ENCODE measurements at places on chromosomes 6 and 20.

- no peak for DNase-seq
Measured at GRCh38 chr20:53068241-53068640, 96.1 kb downstream of the TSHZ2 start.

GRCh38 chr6:32176476-32177182, 745 bp upstream of the AGPAT1 start:
- DNase-seq, result no peak

DNA sequence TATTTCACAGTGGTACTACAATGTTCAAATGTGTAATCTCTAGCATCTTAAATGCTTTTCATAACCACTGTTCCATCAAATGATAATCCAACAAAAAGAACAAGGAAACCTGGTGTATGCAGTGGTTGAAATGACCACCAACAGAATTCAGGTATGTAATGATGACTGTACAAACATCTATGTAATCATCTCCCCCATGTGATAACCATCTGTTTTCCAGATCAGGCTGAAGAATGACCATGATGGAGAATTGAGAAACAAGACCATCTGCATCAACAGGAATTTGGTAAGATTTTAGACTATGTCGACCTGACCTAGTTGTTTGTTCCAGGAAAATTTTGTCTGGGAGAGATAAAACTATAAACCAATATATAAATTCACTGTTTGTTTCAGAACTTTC, 81.3 kb upstream of the ASCC3 start:
- no peak for DNase-seq

DNA sequence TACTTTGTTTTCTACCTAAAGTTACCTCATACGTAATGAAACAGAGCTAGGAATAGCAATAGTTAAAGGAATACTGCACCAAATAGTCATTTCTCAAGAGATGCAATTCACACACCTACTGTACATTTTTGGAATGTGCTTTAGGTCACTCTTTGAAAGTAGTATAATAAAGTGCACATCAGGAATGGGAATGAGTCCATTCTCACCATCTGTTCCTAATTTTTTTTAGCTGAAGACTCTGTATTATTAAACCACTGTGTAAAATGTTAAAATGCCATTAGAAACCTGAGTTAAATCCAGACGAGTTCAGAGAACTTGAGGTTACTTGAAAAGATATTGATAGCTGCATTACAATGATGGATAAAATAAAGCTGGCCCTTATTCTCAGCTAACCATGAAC, 51.9 kb upstream of the EPHA7 start:
- DNase-seq, result no peak

- no peak for DNase-seq
Measured at GRCh38 chr6:94045099-94045829, 625.9 kb upstream of the EPHA7 start.

- DNase-seq, result no peak
Measured at GRCh38 chr6:36555750-36556252, 8.5 kb upstream of the STK38 start.

DNA sequence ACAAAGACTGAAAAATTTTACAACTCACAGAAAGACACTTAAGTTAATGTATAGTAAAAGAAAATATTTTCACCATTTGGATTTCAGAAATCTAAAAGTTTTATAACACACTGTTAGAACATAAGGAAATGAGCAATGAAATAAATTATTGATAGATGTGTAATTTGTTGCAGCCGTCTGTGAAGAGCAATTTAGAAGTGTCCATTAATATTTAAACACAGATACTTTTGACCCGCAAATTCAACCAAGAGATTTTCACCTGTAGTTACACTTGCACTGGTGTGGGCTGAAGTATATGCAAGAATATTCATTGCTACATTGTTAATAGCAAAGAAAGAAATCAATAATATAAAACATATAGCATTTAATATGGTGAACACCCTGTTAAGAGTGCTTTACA, 14.6 kb upstream of the SLC17A3 start:
- no peak for DNase-seq

- DNase-seq, result peak; percentile 32
Measured at GRCh38 chr6:166512567-166512966, 73.9 kb downstream of the RAMACL start.

- no peak for DNase-seq
Measured at GRCh38 chr20:17438436-17439039, 92.6 kb downstream of the BFSP1 start.

DNA sequence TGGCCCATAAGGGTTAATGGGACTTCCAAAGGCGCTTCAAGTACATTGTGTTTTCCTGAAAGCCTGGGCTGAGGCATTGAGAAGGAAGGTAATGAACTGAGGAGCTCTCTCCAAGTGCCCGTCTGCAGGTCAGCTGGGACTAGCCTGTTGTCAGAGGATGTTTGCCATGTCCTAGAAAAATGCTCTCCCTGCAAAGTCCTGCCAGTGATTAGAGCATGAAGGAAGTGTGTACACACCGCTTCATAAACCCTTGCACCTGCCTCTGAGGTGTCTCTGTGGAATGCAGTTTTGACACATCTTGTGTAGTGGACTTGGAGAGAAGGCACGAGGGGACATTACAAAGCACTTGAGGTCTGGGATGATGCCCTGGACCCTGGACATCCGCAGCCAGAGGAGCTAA, 506.7 kb downstream of the KIF16B start:
- DNase-seq, result no peak

- DNase-seq, result no peak
Measured at GRCh38 chr6:82441047-82441855, 77.6 kb downstream of the TPBG start.

DNA sequence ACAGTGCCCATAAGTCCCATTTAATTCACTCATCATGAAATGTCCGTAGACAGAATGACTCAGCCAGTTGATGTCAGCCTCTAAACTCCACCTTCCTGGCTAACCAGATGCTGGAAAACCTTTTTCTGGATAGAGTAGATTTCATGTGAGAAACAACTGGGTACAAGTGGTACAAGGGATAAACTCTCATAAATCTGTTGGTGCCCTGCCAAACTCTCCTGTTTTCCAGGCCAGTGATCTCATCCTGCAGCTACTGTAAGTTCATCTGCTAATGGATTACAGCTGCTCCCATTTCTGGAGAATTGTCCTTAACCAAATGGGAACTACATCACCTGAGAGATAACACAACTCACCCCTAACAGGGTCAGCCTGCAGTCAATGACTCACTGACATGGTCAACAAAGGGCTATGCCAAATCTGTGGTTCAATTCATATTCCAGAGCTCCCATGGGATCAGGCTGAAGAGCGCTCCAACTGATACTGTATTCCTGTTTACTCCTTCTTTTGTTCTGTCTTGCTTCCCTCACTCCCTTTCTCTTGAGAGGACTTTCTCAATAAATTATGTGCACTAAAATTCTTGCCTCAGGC, 210.1 kb upstream of the HDDC2 start:
- DNase-seq, result no peak

- DNase-seq, result no peak
Measured at GRCh38 chr20:52142757-52143156, 48.8 kb downstream of the ZFP64 start.

GRCh38 chr6:159716247-159717096, 10.8 kb upstream of the WTAP start:
- no peak for DNase-seq

DNA sequence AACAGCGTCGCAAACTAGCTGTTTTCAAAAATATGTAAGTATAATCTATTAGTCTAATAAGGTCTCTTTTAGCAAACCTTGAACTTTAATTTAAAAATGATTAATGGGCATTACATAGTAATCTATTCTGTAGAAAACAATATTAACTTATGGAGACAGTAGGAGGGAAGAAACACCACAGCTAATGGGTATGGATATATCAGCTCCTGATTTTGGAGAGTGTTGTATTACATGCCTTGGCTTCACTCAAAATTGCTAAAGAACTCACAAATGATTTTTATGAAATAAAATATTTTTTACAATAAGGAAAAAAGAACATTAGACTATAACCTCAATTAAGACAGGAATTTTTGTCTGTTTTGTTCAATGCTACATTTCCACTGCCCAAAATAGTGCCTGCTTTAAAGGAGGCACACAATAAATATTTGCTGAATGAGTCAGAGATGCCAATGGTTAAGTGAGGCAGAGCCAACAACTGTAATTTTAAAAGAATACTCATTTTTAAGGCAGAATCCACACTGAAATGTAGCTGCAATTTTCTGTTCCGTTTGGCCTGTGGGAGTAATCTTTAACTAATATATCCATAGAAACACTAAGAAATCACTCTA, 15.7 kb downstream of the ATG5 start:
- DNase-seq, result no peak

DNA sequence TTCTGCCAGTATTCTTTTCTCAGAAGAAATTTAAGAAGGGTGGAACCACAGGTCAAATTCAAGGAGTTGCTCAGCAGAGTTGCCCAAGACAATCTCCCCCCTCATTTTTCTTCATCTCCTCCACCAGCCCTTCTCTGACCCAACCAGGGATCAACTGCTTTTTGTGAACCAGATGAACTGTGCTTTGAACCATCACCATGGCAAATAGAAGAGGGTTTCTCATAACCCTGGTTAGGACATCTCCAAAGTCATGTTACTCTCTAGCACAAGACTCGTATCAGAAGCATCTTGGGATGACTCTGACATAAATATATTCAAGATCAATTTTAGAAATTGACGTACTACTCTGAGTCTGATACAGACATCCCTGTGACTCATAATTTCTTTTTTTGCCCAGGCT, 130.7 kb downstream of the ALDH8A1 start:
- DNase-seq, result no peak

GRCh38 chr6:21371676-21372171, 221.8 kb upstream of the SOX4 start:
- DNase-seq, result no peak

GRCh38 chr6:132167929-132168892, 217.0 kb upstream of the CCN2 start:
- no peak for DNase-seq

GRCh38 chr6:57162028-57162427, 10.1 kb upstream of the BAG2 start:
- no peak for DNase-seq

GRCh38 chr6:961407-961960, 268.5 kb upstream of the EXOC2 start:
- DNase-seq, result no peak

DNA sequence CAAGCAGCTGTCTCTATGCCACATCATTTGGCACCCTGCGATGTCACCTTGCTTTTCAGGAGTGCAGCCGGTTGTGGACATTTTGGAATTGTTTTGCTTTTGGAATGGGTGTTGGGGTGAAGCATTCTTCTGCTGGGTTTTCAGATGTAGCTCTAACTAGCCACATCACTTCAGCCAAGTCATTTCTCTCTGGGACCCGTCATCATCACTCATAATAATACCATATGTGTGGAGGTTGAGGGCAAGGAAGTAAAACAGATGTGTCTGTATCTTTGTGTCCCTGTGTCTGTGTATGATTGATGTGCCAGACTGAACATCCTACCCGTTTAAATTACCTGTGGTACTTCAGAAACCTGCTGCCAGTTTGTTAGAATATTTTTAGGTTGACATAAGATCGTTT, 49.5 kb upstream of the TULP4 start:
- DNase-seq, result no peak

DNA sequence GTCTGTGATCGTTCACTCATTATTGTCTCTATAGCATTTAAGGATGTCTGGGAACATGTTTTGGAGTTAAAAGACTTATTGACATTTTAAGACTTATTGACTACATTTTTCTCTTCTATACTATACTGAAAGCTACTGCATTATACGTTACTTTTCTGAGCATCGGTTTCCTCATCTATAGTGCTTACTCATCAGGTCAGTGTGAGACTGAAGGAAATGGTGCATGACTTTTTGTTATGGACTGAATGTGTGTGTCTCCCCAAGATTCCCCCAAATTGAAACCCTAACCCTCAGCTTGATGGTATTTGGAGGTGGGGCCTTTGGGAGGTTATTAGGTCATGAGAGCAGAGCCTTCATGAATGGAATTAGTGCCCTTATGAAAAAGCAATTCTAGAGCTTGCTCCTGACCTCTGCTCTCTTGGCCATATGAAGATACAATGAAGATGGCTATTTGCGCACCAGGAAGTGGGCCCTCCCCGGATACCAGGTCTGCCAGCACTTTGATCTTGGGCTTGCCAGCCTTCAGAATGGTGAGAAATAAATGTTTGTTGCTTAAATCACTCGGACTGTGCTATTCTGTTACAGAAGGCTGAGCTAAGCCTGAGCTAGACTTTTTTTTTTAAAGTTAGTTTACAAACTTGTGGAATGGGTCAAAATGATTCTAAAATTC, 243.7 kb upstream of the RREB1 start:
- DNase-seq, result no peak

DNA sequence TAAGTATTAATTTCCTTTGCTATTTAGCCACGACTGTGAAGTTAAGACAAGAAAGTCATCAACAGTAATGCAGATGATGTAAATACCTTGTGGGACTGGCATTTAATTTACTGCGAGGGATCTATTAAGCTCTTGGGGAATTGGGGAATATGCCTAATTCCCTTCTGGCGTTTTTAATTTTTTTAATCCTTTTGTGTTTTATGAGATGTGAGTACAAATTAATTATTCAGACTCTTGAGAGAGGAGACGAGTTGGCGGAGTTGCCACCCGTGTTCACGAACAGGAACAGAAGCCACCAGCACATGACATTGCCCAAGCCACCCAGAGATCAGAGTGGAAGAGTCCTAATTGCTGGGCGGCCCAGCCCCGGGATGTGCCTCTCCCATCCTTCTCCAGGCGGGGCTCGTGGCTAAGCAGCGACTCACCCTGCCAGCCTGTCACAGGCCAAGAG, 533 bp upstream of the CRYBG1 start:
- no peak for DNase-seq

- DNase-seq, result no peak
Measured at GRCh38 chr6:4632421-4632820, 143.8 kb upstream of the CDYL start.

- DNase-seq, result no peak
Measured at GRCh38 chr6:82365016-82365795, 1.6 kb downstream of the TPBG start.

GRCh38 chr6:24009319-24009718, 116.7 kb upstream of the NRSN1 start:
- DNase-seq, result no peak

GRCh38 chr20:49612127-49612738, 44.3 kb upstream of the PTGIS start:
- DNase-seq, result no peak

DNA sequence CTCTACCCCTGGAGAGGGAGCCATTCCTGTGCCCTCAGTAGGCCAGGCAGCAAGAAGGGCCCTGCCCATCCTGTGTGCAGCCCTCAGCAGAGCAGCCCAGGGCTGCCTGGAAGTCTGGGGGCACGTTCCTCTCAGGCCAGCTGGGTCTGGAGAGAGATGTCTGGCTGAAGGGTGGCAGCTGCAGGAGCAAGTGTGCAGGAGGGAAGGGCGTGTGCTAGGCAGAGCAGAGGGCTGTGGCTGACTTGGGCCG, 62.7 kb downstream of the NOL4L start:
- no peak for DNase-seq

DNA sequence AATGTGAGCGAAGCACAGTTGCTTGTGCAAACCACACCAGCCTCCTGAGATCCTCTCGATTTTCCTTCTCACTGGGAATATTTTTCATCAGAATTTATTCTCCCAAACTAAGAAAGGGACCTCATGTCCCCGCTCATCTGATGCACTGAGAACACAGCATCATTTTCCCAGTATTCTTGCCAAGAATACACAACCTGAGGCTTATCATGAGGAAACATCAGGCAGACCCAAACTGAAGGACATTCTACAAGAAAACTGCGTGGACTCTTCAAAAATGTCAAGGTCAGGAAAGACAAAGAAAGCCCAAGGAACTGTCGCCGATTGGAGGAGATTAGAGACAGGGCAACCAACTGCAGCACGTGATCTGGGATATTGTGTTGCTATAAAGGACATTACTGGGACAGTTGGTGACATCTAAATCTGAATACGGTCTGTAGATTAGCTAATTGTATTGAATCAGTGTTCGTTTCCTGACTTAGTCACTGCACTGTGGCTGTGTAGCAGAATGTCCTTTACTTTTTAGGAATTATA, 72.3 kb downstream of the SNX5 start:
- DNase-seq, result no peak
